ENCODE measurements at places on chromosomes 2 and 18.

DNA sequence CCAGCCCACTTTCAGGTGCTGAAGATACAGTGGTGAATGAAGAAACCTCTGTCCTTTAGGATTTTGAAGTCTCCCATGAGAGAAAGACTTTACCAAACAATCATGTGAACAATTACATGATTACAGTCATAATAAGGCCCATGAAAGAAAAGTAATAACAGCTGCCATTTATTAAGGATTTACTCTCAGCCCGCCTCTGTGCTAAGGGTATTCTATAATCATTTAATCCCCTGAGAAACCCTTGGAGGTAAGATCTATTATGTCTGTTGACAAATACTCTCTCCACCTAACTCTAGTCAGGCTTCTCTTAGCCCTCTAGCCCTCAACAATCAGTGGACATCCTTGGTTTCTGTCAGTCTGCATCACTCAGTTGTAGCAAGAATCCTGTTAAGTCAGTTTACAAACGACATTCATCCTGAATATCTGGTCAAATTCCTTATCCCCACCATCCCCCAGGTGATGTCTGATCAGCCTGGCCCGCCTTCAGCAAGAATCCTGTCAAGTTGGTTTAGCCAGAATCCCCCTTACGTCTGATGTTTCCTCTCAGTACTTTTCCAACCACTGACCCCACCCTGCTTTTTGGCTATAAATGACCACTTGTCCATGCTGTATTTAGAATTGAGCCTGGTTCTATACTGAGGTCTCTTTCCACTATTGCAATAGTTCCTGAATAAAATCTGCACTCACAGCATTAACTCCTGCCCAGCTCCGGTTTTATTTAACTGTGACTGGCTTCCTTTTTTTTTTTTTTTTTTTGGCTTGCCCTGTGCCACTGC, 12.2 kb upstream of the SOCS6 start:
- DNase-seq, result no peak

DNA sequence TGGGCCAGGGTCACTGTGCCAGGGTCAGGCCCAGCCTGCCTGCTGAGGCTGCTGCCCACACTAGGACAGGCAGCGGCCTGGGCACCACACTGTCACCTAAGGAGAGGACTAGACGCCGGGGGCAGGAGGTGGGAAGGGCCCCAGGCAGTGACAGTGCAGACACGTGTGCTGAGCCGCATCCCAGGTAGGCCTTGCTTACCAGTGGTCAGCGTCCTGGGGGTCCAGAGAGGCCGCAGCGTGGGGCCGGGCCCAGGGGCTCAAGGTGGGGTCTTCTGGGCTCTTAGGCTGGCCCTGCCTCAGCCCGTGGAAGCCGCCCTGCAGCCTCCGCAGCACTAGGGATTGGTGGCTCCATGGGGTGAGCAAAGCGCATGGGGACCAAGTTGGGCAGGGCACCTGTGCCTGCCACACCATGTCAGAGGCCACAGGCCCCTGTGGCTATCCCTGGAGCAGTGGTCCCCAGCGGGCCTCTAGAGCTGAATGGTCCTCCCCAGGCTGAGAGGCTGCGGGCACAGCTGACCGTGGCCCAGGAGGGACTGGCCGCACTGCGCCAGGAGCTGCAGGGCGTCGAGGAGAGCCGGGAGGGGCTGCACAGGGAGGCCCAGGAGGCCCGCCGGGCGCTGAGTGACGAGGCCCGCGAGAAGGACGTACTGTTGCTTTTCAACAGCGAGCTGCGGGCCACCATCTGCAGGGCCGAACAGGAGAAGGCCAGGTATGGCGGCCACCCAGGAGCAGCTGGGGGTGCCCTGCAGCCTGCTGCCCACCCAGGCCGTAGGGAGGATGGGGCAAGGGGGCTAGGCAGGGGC, 35.2 kb upstream of the SNED1 start:
- no peak for DNase-seq

GRCh38 chr2:219510512-219511135, 3.7 kb upstream of the ASIC4 start:
- no peak for DNase-seq

DNA sequence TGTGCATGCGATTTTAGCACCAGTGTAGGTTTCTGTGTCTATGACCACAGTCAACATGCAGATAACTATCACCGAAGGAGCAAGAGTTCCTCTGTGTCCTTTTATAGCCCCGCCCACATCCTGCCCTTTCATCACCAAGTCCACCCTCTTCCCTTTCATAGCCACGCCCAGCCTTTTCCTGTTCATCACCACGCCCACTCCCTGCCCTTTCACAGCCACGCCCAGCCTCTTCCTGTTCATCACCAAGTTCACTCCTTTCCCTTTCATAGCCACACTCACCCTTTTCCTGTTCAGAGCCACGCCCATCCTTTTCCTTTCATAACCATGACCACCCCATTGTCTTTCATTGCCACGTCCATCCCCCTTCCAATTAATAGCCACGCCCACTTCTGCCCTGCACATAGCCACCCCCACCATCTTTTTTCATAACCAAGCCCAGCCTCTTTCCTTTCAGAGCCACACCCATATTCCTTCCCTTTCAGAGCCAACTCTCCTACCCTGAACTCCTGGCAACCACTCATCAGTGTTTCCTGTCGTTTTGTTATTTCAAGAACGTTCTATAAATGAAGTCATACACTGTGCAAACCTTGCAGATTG, 273.9 kb downstream of the MYT1L start:
- DNase-seq, result peak; percentile 60

- DNase-seq, result no peak
Observed at GRCh38 chr18:48959921-48960920, 9.5 kb upstream of the SMAD7 start.

DNA sequence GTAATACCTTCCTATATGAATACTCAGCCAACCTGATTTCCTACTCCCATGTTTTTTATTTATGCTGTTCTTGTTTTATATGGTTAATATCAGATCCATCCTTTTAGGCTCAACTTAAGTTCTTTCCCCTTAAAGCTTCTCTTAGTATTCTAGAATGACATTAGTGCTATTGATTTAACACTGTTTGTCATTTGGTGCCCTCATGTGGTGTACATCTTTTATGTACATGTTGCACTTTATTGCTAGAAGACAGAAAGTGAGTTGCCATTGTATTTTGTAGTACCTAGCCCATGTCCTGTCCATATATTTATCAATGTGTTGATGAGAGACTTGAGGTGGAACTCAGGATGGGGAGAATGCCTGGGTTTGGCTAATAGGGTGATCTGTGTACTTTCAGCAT, 2.5 kb downstream of the HTRA2 start:
- DNase-seq, result peak; percentile 32

DNA sequence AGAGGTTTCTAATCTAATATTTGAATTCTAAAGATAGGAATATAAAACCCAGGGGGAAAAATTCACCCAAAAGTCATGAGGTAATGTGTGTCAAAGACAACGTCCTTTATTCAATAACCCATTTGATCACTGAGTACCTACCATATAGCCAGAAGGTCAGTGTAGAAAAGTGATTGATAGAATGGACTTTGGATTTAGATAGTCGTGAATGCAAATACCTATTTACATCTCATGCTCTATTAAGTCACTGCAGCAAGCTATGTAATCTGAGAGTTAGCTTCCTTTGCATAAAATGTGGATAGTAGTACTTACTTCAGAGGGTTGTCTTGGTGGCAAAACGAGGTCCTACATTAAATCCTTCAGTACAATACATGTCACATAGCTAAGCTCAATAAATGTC, 27.8 kb upstream of the TRIB2 start:
- no peak for DNase-seq

DNA sequence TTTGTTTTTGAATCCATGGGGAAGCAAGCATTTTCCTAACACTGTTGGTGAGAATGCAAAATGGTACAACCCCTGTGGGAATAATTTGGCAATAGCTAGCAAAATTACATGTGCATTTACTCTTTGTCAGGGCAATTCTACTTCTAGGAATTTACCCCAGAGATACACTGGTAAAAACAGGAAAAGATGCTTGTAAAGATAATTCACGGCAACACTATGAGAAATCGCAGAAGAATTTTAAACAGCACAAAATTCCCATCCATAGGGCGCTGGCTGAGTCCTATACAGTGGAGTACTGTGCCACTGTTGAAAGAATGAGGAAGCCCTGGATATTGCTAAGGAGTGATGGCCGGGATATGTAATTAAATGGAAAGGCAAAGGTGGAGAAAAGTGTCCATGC, 75.8 kb downstream of the DGKD start:
- no peak for DNase-seq

DNA sequence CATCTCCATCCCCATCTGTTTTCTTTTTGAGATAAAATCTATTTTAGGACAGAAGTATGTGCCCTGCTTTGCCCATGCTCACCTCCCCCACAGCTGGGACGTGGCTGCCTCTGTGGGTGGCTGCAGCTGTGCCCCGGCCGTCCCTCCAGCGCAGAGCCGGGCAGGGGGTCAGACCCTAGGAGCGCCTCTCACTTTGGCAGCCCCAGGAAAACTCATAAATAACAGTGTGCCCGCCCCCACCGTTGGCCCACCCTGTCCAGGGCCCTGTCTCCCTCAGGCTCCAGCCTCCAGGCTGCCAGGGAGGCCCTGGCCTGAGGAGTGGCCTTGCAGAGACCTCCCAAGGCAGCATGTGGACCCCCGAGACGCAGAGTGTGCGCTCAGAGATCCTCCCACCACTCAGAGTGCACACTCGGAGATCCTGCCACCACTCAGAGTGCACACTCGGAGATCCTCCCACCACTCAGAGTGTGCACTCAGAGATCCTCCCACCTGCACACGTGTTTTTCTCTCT, 178.1 kb downstream of the TWIST2 start:
- no peak for DNase-seq

DNA sequence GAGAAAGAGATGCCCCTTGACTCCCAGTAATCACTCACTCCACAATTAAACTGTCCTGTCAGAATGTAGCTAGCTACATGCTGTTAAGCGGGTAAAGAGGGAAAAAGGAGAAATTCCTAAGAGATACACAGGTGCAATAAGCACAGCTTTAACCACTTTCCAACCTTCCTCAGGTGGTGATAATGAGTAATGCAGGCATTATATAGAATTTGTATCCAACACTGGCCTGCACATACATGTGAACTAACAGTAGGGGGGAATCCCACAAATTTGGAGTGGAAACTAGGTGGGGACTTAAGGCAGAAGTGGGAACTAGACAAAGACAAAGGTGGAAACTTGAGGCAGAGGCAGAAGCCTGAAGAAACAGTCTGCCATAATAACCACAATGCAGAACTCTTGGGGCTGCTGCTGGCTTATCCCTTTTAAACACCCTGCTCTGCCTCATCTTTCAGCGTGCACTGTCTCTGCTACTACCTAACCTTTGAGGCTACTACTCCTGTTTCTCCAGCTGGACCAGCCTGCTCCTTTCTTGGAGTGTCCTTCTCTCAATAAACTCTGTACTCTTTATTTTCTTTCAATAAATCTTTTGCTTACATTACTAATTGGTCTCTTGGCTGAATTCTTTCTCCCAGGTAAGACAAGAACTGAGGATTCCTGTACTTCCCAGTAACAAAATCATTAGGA, 259.7 kb downstream of the PDE11A start:
- DNase-seq, result no peak
